ENCODE measurements at places on chromosomes 2 and 18. TPM values are rescaled to one million over a fixed set of nuclear protein-coding genes. Genes with fewer than 3 reads are reported as not detected.

- peak; percentile 9 for DNase-seq
These were observed 112.3 kb downstream of the LNPK start for GRCh38 chr2:175889701-175890302.

GRCh38 chr2:187834787-187835186 is 280.6 kb upstream of the TFPI start:
- DNase-seq = no peak

- no peak for DNase-seq
These were observed 4.9 kb downstream of the TTL start for GRCh38 chr2:112486895-112487294.

Gene NXPH2
- total RNA-seq = 4.8 TPM

GRCh38 chr18:30094556-30094955 is 948.0 kb downstream of the DSC3 start:
- peak; percentile 27 for DNase-seq

GRCh38 chr2:239596792-239597191 is 196.0 kb upstream of the HDAC4 start:
- DNase-seq = no peak

DNA sequence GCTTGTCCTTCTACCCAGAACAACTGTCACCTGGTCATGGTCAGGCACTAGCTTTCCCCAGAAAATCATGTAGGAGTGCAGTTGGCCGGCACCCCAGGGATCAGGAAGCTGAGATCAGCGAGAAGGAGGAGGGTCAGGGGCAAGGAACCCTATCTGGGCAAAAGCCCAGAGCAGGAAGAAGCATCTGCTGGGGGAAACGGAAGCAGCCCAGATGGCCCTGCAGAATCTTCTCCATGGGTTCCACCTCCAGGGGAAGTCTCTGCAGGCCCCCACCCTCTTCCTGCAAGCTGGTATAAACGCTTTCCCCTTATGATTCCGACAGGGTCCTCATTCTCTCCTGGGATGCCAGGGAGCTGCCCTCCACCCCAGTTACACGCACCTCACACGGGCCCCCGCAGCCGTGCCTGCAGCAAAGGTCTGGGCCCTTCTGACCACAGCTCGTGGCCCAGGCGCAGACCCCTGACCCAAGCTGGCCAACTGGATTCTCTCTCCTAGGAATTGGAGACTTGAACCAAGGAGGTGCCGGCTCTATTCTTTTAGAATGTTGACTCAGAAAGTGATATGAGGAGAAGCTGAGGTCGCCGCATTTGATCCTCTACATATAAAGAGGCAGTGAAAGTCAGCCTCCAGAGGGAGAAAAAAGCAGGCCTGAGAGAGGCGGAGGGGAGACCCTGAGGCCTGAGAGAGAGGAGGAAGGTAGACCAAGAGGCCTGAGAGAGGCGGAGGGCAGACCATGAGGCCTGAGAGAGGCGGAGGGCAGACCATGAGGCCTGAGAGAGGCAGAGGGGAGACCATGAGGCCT is 71.0 kb downstream of the STPG4 start:
- no peak for DNase-seq

Gene TUBB6
- 182 TPM for total RNA-seq

Gene CFAP221
- total RNA-seq = 1.5 TPM

- no peak for DNase-seq
These were observed 103.5 kb downstream of the SOS1 start for GRCh38 chr2:39017334-39017733.

Gene ANKZF1
- 30.6 TPM for total RNA-seq

DNA sequence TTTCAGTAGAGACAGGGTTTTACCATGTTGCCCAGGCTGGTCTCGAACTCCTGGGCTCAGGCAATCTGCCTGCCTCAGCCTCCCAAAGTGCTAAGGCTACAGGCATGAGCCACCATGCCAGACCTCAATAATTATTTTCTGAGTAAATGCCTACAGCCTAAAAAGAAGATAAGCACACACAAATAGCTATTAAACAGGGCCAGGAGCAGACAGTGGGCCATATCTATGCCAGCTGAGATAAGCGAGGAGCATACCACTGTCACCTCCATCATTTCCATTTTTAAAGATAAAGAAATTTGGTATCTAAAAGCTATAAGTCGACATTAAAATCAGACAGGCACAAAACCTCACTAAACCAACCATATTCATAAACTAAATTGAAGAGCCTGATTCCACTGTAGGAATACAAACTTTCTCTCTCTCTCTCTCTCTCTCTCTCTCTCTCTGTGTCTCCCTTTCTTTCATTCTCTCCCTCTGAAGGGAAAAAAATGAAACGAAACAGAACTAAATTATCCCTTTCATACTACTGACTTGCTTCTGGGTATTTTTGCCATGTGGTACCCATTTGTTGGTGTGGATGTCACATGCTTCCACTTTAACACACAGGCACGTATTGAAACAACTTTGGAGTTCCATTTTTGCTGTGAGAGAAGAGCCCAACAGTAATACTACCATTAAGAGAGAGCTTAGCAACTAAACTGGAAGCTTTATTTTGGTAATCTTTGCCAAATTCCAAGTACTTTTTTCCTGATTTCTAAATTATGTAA is 51.0 kb downstream of the FARSB start:
- DNase-seq = no peak

- no peak for DNase-seq
These were observed 349.9 kb downstream of the THSD7B start for GRCh38 chr2:137115081-137115794.

GRCh38 chr2:28408764-28409599 is 16.3 kb downstream of the FOSL2 start:
- no peak for DNase-seq

GRCh38 chr2:65604246-65604645 is 171.8 kb upstream of the SPRED2 start:
- no peak for DNase-seq
